ENCODE measurements at places on chromosomes 5 and 9.

GRCh38 chr9:85117831-85118230 lies 448.3 kb downstream of the NTRK2 start:
- no peak for DNase-seq

DNA sequence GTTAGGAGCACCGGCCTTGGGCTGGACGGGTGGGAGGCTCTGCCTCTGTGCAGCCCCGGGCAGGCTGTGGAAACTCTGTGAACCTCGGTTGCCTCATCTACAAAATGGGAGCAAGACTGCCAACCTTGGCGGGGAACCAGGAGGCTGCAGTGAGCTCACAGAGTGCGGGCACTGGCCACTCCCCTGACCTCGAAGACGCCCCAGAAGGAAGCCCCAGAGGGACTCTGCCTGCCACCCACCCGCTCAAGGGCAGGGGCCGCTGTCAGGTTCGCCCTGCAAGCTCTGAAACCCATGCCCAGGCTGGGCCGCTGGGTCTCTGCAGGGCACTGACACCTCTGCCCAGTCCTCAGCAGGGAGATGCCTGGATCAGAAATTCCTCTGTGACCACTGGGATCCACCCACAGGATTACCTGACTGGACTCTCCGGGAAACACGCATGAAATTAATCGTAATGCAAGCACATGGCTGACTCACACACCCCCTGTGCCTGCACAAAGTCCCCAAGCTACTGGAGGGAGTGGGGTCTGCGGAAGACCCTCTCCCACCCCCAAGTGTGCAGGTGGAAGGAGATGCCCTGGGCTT lies 7.4 kb downstream of the CCDC187 start:
- DNase-seq: no peak

- DNase-seq: no peak
These were observed 152.4 kb downstream of the DOCK2 start for GRCh38 chr5:169789417-169789940.

GRCh38 chr9:101477736-101478135 lies 42.2 kb upstream of the ALDOB start:
- DNase-seq: no peak

DNA sequence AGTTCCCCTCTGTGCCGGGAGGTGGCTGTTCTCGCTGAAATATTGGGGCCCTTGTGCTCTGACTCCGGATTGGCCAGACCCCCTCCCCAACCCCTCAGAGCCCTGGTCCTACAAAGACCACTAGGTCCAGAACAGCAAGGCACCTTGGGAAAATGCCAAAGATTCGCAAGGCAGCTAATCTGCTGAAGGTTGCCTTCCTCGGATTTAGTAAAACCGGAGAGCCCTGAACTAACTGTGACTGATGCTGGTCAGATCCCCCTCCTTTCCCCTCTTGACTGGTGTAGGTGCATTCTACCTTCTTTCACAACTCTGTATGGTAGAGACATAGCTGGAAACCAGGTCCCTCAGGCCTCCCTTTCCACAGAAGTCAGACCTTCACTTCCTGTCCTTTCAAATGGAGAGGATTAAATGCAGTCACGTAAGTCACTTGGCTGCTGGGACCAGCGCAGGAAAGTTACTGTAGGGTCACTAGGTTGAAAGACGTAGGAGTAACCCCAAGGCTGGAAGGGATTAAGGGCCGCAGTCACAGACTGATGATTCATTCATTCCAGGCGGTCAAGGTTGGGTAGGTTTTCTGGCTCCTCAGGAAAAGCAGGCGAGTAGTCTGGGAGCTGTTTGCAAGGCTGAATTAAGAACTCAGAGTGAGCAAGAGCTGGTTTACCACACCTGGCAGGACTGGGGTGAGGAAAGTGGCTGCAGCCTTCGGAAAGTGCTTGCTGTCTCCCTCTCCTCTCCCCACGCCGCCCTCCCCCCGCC lies 5.3 kb downstream of the BARX1 start:
- DNase-seq: no peak

GRCh38 chr9:93903886-93904648 lies 51.1 kb downstream of the BARX1 start:
- DNase-seq: no peak

Data from central memory CD4-positive, alpha-beta T cell (primary cell).